ENCODE measurements at places on chromosomes 13 and 19.

GRCh38 chr19:33580645-33581037 is 41.1 kb upstream of the CHST8 start:
- no peak for DNase-seq

GRCh38 chr13:70723732-70724131 is 615.5 kb upstream of the KLHL1 start:
- no peak for DNase-seq

GRCh38 chr19:20612711-20613316 is 47.2 kb upstream of the ZNF737 start:
- no peak for DNase-seq

DNA sequence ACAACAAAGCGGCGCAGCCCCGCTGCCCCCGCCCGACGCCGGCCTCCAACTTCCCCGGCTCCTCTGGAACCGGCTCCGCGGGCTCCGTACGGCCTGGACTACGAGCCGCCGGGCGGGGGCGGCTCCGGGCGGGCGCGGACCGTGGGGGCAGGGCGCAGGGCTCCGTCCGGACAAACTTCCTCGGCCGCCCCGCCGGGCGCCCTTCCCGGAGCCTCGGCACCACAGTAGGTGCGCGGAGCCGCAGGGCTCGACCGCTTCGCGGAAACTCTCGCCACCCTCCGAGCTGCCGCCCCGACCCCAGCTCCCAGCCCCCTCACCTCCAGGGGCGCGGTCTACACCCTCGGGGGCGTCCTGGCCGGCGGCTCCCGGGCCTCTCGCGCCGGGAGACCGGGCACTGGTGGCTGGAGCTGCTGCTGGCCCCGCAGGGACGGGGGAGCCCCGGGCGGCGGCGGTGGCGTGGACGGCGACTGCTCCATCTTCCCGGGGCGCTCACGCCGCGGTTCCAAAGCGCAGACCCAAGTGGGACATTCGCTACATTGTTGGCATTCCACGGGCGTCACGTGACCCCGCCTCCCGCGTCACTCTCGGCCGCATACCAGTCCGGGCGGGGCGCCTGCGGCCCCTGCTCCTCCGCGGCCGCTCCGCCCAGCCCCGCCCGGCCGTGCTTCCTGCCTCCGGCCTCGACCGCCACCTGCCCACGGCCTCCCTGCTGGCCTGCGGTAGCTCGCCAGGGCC is at the start of gene LATS2:
TSS of gene LATS2 (minus strand) at position 558 of the 735 bp plus-strand sequence. CDS start 15,560 bp downstream, outside the sequence.
- DNase-seq: peak; percentile 34

- DNase-seq: no peak
These were observed 235.3 kb downstream of the ATP8A2 start for GRCh38 chr13:25607096-25607495.

- no peak for DNase-seq
These were observed 19.3 kb upstream of the TMEM255B start for GRCh38 chr13:113739527-113740285.

All from stimulated activated CD4-positive, alpha-beta T cell treated with anti-CD3 and anti-CD28 coated beads, Interleukin-1b, Interleukin-23, amount 100 ng/mL, for 4 hours (primary cell).